ENCODE measurements at places on chromosomes 2 and 18.

DNA sequence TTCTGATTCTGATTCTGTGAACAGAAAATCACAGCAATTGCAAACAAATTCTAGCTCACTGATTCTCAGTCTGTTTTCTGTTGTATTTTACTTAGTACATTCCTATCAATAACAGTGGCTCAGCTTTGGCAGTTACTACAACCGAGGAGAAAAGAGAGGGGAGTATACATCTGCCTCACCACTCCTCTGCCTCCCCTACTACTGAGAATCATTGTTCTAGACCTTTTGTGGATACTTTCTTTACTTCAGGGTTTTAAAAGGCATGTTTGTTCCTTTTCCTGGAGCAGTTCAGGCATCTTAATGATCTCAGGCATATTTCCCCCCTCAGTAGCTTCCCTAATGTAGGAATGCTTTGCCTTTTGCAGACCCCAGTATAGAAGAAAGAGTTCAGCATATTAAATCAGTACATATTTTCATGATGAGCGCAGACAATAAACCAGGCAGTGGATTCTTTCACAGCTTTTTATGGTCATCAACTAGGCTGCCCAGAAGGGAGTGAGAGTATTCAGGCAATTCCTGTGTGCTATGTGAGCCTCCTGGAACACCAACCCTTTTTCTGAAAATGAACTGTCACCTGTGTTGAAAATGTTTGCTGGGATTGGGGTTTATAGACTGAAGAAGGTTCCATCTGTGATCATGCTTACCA, 10.3 kb downstream of the STAMBP start:
- DNase-seq = no peak

DNA sequence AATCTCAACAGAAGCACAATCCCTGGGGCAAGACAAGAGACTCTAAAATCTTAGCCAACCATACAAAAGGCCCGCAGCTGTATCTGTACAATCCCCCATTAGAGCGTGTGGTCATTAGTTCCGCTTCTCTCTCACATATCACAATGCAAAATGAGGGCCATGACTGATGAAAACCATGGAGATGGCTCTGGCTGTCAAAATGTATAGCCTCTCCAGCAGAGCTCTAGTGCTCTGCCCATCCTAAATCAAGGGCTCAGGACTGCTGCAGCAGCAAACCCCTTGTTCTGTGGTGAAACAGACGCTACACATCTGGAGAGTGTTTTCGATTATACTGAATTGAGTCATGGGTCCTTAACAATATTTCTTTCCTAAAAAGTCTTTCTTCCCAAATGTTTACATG, 221.0 kb downstream of the PID1 start:
- no peak for DNase-seq

DNA sequence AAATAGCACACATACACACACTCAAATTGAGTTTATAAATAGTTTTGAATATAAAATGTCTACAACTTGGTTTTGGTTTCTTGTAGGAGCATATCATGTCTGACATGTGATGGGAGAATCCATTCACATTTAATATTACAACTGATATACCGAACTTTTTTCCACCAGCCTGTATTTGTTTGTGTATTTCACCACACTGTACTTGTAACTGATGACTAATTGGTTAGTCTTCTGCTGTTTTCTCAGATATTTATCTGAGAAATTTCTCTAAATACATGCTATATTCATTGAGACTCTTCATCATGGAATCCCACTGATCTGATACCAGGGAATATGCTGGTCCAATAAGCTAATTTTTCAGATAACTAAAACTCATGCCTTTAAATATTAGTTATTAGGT, 56.3 kb upstream of the UBXN4 start:
- no peak for DNase-seq

GRCh38 chr2:10170256-10170655, 47.7 kb downstream of the RRM2 start:
- no peak for DNase-seq

GRCh38 chr18:55123361-55123760, 164.1 kb upstream of the CCDC68 start:
- no peak for DNase-seq

DNA sequence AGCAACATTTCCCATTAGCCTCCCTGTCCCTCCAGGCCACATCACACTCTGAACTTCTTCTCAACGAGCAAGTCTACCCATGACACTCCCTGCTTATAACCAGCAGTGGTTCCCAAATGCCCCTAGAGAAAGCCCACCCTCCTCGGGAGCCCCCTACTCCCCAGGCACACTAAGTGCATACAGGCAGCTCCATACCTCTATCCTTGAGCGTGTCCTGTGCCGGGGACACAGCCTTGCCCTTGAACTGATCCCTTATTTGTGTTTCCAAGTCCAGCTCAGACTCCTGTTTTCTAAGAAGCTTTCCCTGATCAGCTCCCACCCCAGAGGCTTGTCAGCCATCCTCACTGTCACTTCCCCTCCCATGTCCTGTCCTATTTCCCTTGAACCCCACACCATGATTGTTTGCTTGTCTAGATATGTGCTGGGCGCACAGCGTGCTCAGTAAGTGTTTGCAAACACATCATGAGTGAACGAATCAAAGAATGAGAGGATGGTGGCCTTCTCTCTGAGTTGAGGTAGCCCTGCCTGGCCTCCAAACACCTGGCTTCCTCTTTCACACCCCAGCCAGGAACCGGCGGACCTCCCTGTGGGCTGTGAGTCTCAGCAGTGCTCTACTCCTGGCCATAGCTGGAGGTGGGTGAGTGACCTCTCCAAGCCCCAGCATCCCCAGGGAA, 2.1 kb downstream of the TEX51 start:
- no peak for DNase-seq

- DNase-seq = no peak
These were observed 60.3 kb downstream of the STEAP3 start for GRCh38 chr2:119283873-119284331.

- no peak for DNase-seq
These were observed 81.9 kb upstream of the PKDCC start for GRCh38 chr2:41965909-41966295.

DNA sequence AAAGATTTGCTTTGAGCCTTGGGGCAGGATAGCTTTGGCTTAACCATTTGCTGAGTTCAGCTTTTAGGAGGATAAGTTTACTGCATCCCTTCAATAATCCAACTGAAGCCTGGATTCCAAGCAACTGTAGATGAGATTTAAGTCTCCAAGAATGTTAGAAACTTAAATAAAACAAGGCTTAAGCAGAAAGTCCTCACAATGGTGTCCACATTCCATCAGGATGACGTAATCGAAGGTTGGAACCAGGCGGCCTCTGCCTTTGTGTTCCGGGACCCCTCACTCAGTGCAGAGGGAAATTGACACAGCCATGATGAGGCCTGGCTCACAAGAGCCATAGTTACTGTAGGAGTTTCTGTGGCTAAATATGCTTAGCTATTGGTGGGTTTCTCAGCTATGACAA, 260.4 kb downstream of the LPIN1 start:
- no peak for DNase-seq

DNA sequence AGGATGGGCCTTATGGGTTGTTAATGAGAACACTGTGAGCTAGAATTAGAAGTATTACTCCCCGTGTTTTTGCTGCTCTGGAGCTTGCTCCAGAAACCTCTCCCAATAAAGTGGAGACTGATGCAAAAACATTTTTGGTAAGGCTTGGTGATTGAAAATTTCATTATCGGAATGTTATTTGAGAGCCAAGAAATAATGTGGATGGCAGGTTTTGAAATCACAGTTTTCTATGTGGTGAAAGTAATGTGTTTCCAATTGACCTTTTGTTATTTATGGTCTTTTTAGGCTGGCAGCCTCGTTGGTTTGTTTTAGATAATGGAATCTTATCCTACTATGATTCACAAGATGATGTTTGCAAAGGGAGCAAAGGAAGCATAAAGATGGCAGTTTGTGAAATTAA, 5.1 kb downstream of the PLEKHA3 start:
- DNase-seq = no peak

DNA sequence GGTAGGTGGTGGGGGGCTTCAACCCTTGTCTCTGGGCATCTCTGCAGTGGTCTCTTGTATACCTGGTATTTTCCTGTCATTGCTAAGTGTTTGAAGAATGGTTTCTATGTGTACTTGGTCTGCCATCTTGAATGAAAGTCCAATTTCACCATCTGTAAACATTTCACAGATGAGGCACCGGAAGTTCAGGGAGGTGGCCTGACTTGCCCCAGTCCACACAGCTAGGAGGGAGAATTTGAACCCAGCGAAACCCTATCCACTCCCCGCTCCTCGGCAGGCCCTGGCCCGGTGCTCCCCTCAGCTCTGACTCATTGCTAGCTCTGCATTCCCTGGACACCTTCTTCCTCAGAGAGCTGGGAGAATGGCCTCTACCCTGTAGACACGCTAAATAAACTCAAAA, 30.5 kb downstream of the ZAP70 start:
- no peak for DNase-seq

DNA sequence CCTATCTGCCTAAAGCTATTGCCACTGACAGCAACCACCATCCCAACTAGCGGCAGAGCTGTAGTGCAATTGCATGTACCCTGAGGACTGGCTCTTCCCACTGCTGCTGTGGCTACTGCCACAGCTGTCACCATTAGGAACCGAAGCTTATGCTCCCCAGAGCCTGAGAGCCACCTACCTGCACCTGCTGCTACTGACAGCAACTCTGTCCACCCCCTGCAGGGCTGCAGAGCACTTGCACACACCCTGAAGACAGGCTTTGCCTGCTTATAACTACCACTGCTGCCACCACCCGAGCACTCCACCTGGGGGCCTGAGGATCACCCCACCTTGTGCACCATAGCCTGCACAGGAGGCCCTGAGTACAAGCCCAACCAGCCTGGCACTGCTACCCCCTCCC, 217.6 kb upstream of the FOSL2 start:
- no peak for DNase-seq

- no peak for DNase-seq
These were observed 239.0 kb upstream of the CXCR4 start for GRCh38 chr2:136357007-136357380.

DNA sequence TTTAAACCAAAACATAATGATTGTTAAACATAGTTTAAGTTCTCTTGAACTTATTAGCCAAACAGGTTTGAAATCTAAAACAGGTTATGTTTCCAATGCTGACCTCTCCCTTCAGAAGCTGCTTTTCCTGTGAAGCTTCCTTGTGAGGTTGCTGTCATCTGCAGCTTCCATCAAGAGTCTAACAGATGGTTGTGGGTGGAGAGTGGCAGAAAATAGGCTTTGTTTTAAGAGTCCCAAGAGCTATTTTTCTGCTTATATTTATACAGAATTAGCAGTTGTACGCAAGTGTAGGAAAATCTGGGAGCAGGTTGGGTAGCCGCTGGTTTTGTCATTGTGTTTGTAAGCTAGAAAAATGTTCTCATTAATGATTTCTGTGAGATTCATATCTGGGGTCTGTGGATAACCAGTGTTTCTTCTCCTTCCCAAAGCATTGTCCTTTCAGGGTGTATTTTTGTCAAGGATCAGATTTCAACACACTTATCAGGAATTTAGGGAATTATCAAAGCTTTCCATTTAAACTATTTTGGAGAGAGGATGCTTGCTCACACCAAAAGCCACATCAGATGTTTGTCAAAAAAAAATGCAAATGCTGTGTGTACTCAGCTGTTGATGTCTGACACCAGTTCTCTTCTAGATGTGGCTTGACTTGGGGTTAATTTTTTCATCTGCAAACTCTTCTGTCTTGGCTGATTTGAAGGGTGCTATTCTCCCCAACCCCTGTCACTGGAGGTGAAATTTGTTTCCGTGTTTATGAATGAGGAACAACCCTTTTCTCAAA, 78.1 kb upstream of the KIF5C start:
- DNase-seq = no peak

GRCh38 chr2:154402213-154402612, 296.3 kb upstream of the KCNJ3 start:
- DNase-seq = no peak

DNA sequence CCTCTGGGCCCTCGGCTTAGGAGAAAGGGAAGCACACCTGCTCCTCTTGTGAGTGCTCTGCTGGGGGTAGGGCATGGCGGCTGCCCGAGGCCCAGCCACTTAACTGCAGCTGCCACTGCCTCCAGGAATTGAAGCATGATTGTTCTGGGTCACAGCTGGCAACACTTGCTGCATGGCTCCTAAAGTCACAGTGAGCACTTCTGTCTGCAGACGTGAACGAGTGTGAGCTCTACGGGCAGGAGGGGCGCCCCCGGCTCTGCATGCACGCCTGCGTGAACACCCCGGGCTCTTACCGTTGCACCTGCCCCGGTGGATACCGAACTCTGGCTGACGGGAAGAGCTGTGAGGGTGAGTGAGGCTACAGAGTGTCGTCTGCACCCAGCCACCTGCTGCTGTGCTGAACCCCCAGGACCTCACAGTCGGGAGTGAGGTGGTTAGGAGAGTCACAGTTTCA, 44.4 kb downstream of the FBLN7 start:
- peak; percentile 54 for DNase-seq

DNA sequence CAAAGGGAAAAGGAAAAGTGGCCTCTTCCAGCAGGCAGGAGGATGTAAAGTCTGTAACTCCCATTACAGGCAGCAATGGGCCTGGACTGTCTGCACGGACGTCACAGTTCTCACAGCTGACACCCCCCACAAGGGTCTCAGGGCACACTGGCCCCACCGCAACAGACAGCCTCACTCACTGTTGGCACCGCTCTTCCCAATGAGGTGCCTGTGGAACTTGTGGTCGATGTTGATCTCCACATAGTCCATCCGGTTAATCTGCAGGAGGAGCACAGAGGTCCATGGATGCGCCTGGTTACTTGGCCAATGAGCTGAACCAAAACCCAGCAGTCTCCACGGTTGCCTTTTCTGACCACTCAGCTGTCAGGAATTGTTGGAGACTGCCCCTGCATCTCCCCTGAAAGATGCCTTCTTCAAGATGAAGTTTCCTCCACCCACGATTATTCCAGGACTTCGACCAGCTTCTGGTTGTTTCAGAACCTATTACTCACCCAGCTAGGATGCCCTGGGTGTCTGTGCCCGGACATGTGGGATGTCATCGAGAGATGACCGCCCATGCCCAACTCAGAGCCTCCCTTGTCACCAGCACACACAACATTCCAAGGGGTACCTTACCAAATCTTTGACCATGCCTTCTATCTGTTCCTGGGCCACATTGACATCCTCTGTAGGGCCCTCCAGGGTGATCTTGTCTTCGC, 62.5 kb downstream of the HDLBP start:
- DNase-seq = no peak

DNA sequence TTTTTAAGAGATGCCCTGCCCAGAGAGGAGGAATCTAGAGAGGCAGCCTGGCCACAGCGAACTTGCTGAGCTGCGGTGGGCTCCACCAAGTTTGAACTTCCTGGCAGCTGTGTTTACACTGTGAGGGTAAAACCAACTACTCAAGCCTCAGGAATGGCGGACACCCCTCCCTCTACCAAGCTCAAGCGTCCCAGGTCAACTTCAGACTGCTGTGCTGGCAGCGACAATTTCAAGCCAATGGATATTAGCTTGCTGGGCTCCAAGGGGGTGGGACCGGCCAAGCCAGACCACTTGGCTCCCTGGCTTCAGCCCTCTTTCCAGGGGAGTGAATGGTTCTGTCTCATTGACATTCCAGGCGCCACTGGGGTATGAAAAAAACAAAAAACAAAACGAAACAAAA, 289.4 kb downstream of the KCNS3 start:
- DNase-seq = no peak
